Activated effector memory CD4-positive, alpha-beta T cell treated with Interleukin-2 at 50 U/mL for 16 hours (primary cell): ENCODE measurements at places on chromosomes 12 and 14.
A peak's percentile ranks its signal among the peaks of the same experiment; 100 is the strongest.

DNA sequence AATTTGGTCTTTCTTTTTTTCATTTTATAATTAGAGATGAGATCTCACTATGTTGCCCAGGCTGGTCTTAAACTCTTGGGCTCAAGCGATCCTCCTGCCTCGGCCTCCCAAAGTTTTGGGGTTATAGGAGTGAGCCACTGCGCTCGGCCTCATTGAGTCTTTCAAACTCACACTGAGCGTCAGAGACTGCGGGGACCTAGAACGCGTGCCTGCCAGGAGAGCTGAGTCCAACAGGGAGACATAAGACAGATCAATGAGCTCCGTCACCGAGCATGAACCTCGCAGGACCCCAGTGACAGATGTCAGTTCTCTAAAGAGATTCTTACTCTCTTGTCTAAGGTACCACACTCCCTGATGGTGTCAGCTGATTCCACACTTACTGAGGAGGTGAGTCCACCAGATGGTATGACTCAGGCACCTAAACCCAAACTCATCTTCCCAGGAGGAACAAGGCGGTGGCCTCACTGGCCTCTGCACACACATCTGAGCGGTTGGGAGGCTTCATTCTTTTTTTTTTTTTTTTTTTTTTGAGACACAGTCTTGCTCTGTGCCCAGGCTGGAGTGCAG, 58.9 kb downstream of the CCDC88C start:
- no peak for DNase-seq

DNA sequence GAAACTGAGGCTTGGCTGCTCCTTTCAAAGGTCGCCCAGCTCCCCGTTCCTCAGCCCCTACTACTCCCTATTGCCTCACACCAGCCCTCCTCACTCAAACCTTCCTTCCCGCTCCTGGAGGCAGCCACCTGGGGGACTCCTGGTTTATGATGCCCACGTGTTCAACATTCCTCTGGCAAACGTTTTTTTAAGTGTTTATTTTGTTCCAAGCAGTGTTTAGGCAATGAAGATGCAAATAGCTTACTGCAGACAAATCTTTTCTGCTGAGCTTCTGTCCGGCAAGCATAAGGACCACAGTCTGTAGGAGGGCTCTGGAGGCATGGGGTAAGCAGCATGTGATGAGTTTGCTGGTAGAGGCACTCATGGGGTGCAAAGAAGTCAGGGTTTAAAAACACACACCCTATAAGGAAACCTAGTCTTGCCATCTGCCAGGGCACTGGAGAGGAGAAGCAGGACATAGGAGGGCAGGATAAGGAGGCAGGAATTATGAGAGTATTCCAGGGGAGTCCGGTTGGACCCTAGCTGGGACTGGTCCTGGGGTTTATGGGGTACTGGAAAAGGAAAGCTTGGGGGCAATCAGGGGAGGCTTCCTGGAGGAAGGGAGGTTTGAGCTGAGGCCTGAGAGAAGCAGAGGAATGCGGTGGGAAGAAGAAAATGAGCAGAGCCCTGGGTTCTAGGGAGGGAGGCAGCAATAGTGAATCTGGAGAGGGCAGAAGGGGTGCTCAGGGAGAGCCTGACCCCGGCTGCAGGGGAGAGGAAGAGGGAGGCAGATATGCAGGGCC, 123.3 kb downstream of the NCOR2 start:
- no peak for DNase-seq

DNA sequence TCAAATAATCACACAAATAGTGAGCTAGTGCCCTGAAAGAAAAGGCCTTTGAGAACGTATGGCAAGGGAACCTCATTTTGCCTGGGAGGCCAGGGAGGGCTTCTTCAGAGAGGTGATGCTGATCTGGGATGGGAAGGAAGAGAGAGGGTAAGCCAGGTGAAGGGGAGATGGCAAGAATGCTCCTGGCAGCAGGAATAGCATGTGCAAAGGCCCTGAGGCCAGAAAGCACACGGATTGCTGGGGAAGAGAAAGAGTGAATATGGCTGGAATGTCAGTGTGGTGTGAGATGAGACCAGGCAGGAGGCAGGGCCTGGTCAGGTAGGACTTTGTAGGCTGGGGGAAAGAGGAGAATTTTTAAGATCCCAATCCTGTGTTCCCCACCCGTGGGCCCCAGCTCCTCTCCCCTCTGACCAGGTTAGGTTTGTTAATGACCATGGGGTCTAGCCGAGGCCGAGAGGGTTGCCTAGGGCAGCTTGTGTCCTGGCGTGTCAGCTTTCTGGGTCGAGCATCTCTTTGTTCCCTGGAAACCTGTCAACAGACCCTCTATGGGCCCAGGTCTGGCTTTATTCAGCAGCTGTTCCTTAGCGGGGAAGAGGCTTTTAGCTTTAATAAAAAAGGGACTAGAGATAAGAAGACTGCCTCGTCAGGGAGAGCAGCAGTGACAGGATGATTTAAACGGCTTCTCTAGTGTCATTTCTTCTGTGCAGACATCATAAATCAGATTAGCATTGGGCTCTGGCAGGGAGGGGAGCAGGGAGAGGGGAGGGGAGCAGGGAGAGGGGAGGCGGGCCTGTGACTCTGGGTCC, 123.4 kb downstream of the ADCK1 start:
- DNase-seq = no peak

GRCh38 chr14:24887623-24888304, 162.2 kb downstream of the STXBP6 start:
- DNase-seq = no peak

DNA sequence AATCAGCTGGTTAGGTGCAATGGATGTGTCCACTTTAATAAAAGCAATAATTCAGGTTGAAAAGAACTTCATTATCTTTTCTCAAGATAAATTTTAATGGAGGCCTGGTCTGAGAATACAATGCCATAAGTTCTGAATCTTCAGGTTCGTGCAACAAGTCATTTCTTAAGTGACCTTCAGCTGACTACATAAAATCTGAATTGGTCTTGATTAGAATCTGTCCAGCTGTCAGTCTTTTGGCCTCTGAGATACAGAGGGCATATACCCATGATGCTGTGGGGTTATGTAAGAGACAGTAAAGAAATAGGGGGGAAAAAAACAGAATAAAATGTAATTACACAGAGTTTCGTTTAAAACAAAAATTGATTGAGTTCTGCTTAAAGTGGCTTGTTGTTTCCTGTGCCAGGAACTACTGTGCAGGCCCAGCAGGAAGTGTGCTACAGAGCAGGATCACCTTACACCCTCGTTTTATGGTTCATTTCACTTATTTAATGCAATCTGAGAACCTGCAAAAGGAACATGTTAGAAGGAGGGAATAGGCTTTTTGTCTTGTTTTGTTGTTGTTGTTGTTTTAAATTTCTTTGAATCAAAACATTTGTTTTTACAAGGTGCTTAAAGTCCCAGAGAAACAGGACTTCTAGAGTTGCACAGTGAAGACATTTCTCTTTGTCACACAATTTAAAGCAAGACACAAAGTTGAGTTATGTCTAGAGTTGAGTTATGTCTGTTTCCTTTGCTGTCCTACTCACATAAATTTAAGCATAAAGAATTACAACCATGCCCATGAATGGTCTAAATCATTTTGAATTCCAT, 64.2 kb downstream of the LGR5 start:
- DNase-seq = no peak

DNA sequence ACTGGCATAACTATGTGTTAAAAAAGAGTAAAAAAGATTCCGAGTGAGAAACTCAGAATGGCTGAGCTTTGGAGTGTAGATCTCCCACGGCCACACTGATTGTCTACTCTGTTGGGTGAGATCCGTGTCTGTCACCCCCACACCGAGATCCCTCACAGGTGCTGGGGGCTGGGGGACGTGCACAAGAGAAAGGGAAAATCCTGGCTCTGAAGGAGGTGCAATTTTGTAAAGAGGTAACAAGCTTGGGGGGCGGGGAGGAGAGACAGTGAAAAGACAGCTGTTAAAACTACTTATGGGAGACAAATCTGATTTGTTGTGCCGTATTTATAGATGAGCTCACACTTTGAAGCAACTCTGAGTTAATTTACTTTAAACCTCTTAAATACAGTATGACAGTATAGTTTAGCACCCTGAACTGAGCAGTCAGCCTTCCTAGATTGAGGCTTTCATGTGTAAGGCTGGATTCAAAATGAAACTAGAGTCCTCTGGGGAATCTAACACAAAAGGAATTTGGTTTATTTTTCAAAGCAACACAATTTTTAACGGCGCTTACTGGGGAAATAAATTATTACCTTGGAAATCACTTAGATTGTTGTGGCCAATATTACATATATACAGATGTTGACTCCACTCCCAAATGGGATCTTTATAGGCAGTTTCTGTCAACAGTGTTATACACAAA, 167.4 kb upstream of the RGS6 start:
- DNase-seq = no peak

- no peak for DNase-seq
Observed at GRCh38 chr12:62484233-62484632, 17.6 kb downstream of the MON2 start.

- no peak for DNase-seq
Observed at GRCh38 chr12:55702861-55703260, 4.8 kb downstream of the ITGA7 start.

- no peak for DNase-seq
Observed at GRCh38 chr14:55654243-55654642, 74.2 kb downstream of the KTN1 start.

GRCh38 chr12:69966409-69966808, 141.4 kb downstream of the MYRFL start:
- no peak for DNase-seq

DNA sequence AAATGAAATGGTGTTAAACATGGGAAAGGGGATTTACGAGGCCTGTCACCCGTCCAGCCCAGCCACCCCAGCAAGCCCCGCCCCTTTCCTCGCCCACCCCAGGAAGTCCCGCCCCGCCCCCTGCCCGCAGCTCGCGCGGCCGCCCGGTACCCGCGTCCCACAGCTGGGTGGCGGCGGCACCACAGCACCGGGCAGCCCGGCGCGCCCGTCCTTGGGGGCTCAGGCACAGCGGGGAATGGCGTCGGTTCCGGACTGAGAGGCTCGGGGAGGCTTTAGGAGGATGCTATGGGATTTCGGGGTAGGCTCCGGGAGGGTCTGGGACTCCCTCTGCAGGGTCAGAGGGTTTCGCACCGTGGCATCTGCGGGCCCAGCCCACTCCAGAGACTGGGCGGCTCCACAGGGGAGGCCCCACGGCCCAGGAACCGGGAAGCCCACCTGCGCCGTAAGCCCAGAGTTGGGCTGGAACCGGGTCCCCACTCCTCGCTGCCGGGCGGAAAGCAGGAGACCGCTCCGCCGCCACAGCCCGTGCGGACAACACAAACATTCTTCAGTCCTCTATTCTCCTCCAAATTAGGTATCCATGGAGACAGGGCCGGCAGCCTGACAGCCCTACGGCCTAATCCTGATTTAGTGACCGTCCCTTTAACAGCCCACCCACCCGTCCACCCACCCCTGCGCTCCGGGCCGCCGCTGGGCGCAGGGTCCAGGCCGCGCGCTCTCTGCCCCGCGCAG, 1.4 kb downstream of the FIGNL2 start:
- DNase-seq = peak; percentile 18

- DNase-seq = no peak
Observed at GRCh38 chr12:27521066-27521465, 2.9 kb upstream of the PPFIBP1 start.

- no peak for DNase-seq
Observed at GRCh38 chr14:73461478-73462047, 3.2 kb upstream of the NUMB start.

DNA sequence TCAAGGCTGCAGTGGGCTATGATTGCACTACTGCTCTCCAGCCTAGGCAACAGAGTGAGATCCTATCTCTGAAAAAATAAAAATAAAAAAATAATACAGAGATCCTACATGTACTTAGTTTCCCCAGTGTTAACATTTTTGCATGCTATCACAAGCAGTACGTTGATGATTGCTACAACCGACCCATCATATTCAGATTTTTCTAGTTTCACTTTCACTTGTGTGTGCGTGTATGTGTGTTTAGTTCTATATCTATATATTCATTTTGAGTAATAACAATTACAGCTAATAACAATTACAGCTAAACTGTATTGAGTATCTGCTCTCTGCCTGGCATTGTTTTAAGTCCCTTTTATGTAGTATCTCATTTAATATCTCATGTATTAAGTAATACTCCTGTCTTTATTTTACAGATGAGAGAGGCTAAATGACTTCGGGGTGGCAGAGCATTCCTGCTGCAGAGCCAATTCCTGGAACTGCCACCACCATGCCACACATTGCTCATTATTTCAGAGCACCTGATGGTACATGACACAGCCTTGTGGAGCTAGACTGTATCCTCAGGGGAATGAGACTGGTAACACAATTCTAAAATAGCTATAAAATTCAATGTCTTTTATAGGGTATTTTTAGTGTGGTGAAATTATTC, 153.1 kb downstream of the BCAT1 start:
- DNase-seq = no peak

DNA sequence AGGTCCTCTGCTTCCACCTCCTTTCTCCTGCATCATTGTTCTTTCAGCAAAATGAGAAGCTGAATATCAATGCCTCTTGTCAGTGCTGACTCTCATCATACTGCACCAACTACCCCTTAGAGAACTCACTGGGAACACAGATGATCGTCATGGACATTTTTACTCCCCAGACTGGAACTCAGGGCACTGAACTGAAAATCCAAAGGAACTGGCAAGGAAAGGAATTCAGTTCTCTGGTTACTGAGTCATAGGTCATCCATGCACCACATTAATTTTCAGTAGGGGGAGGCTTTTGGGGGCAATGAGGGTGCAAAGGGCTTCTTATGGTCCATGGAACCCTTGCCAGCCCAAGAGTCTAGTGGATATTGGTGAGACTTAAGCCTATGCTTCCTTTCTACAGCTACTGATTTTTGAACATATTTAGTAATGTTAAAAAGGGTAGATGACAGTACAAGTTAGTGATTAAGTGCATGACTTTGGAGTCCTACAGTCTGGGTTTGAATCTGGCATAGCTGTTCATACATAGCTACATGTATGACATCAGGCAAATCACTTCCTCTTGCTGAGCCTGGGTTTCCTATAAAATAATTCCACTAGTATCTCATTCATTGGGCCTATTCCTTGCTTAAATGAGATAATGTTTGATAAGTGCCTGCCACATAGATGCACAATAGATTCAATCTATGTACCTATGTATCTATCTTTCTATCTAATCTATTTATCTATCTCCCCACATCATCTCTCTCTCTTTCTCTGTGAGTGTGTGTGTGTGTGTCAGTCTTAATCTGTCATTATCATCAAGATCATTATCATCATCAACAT, 29.2 kb downstream of the BBS10 start:
- DNase-seq = no peak

DNA sequence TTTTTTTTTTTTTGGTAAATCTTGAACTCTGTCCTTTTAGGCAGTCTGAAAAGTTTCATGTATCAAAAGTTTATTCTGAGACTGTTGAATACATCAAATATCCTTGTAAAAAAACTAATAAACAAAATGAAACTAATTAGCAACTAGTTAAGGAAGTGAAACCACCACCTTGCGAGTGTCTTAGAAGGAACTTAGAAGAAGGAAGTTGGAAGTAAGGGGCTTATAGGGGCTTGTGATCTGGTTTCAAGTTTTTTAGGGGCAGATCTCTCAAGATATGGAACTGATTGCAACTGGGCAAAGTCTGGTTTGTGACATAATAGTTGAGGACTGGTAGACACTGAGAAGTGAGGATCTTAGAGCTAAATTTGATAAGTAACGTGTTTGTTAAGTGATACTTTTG, 748.8 kb downstream of the C12orf50 start:
- DNase-seq = no peak

GRCh38 chr12:66051361-66051760, 79.2 kb downstream of the LLPH start:
- DNase-seq = no peak

GRCh38 chr14:65483647-65484046, 71.1 kb downstream of the FUT8 start:
- no peak for DNase-seq
